SIG-M5 (cell line): ENCODE measurements at places on chromosomes 2 and 18.

DNA sequence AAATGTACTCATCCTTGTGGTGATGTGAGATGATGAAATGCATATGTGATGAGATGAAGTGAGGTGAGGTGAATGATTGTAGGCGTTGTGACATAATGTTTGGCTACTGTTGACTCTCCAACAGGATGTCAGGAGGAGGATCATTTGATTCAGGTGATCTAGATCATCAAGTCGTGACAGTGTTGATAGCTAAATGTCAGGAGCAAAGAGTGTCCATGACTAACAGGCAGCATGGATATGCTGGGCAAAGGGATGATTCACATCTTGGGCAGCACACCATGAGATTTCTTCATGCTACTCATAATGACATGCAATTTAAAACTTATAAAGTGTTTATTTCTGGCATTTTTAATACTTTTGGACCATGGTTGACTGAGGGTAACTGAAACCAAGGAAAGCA is 40.2 kb upstream of the UBXN4 start:
- no peak for DNase-seq

DNA sequence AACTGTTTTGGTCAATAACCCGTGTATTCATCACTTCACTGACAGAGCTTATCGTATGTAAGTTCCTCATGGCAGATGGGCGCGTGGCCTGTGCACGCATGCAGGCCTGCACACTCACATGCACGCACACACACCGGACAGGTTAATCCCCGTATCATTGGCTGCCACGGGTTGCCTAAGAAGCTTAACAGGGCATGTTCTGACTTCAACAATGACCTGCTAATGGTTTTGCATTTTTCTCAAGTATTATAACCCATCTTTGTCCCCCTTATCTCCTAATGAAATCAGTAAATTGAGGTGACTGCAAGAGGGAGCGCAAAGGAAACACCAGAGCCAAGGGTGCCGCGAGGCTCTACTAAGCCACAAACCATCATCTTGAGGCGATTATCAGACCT is 399.0 kb upstream of the ID2 start:
- DNase-seq = no peak

- no peak for DNase-seq
Observed at GRCh38 chr2:63983986-63984605, 35.1 kb downstream of the VPS54 start.

DNA sequence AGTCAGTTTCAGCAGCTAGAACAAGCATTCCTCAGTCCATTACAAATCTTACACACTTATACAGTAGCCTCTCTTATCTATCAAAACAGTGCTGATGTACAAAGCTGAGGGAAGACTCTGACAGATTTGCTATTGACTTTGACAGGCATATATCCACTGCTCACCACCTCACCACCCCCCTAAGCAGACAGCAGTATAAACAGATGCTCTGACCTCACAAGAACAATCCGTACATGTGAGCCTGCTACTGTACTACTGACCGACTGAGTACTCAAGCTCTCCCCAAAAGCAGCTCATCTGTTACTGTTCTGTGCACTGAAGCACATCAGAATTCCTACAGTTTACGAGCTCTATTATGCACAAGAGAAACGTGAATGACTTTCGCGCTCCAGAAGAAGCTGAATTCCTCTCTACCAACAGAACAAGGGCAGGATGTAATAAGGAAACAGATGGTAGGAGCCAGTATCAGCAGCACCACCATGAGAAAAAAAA is 95.6 kb upstream of the PDE1A start:
- no peak for DNase-seq

DNA sequence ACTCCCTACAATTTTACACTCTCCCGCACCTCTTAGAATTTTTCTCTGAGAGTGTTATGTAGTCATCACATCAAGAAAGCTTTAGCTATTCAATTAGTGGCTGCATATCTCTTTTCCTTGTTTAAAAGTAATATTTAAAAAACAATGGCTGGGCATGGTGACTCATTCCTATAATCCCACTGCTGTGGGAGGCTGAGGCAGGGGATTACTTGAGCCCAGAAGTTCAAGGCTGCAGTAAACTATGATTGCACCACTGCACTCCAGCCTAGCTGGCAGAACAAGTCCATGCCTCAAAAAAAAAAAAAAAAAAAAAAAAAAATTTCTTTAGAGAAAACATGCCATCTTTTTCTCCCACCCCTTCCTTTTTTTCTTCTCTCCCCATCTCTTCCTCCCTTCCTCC is 44.3 kb downstream of the AQP4 start:
- no peak for DNase-seq
